Suppressor macrophage treated with lipopolysaccharide for 4 hours (primary cell): ENCODE measurements at places on chromosomes 2 and 18.

DNA sequence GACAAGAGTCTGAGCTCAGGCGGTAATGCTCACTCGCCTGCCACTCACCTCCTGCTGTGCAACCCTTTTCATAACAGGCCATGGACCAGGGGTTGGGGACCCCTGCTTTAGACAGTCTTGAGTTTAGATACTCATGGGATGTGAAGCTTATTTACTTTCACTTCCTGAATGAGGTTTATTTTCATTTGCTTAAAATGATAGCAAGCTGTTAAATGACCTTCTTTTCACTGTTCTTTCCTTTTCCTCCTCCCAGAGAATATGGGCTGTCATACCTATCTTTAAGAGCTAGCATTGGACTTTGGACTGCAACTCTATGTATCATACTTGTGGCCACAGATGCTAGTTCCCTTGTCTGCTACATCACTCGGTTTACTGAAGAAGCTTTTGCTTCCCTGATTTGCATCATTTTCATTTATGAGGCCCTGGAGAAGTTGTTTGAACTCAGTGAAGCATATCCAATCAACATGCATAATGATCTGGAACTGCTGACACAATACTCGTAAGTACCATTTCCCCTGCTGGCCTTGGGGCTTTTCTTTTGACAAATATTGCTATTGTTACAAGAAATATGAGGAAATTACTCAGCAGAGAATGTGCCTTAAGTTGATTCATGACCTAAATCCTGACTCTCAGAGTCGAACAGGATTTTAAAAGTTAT lies 168.5 kb downstream of the DPP4 start:
- peak; percentile 67 for DNase-seq

DNA sequence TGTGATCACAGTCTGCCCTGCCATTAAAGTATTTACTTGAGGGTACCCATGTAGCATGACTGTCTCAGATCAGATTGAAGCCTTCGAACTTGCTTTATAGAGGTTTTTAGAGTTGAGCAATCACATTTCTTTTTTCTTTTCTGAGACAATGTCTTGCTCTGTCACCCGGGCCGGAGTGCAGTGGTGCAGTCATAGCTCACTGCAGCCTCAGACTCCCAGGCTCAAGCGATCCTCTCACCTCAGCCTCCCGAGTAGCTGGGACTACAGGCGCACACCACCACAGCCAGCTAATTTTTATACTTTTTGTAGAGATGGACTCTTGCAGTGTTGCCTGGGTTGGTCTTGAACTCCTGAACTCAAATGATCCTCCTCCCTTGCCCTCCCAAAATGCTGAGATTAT lies 153.4 kb downstream of the AGAP1 start:
- DNase-seq: no peak

- DNase-seq: no peak
These were observed 117.7 kb upstream of the SATB2 start for GRCh38 chr2:199575416-199575815.

DNA sequence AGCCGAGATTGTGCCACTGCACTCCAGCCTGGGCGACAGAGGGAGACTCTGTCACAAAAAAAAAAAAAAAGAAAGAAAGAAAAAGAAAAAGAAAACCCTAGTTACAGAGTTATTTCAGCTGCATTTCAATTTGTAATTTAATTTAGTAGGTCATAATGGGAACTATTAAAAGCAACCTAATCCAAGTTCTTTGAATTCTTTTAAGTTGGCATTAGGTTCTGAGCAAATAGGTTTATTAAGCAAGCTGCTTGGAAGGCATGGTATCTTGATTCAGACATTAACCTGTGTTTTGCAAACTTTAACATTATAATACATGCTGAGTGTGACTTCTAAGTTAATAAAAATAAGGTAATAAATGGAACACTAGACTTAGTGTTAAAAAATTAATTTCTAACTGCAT lies 29.8 kb upstream of the COBLL1 start:
- no peak for DNase-seq

DNA sequence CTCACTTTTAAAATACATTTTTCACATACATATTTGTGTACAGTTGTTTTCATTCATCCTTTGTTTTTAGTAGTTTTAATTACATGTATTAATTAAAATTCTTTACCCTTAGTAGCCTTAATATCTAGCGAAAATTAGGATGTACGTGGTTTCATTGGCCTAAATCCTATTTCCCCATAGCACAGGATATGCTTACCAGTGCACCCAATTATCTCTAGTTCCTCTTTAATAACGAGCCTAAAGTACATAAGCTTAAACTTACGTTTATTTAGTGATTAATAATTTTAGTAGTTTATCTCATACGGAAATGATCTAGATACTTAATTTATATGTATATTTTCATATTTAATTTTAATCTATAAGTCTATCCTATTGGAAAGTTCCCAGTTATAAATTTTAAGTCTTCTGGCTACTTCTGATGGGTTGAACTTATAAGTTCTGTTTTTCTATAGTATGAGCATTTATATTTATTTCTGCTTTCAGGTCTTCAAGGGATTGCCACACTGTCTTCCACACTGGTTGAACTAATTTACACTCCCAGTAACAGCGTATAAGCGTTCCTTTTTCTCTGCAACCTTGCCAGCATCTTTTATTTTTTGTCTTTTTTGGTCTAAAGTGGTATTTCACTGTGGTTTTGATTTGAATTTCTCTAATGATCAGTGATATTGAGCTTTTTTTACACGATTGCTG lies 21.4 kb upstream of the RUFY4 start:
- DNase-seq: peak; percentile 61

DNA sequence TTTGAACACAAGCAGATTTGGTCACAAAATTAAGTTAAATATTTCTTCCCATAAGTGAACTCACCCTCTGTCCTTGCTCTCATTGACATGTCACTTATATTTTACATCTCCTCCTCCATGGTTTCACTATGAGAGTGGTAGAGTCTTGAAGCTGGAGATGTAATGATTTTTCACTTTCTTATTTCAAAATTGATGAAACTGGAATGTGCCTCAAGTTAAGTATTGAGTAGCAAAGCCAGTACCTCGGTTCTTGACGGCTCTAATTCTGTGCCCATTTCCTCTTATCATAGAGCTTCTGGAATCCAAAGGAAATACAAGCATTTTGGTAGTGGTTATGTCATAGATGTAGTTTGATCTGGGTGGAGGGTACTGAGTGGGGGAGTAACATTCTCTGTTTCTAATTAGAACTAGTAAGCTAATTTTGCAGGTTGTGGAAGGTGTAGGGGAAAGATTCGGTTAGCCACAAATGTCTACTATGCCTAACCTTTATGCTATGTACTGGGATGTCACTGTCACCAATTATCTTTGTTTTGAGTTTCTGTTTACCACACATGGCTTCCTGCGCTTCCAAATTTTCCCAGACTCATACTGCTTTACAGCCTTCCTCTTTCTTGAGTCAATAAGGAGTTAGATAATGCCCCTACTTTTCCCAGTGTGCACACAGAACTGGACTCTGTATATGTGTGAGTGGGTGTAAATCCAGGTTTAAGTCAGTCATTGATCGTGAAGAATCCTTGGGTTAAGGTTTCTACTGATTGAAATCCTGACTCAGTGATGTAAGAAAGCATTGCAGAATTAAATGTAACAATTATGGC lies 96.8 kb downstream of the DIS3L2 start:
- DNase-seq: no peak

- no peak for DNase-seq
These were observed 464.2 kb upstream of the NRP2 start for GRCh38 chr2:205218056-205218455.

- DNase-seq: peak; percentile 74
These were observed 5.1 kb downstream of the DGUOK start for GRCh38 chr2:73931531-73932500.

GRCh38 chr18:28637897-28638296 lies 461.0 kb upstream of the CDH2 start:
- DNase-seq: no peak

DNA sequence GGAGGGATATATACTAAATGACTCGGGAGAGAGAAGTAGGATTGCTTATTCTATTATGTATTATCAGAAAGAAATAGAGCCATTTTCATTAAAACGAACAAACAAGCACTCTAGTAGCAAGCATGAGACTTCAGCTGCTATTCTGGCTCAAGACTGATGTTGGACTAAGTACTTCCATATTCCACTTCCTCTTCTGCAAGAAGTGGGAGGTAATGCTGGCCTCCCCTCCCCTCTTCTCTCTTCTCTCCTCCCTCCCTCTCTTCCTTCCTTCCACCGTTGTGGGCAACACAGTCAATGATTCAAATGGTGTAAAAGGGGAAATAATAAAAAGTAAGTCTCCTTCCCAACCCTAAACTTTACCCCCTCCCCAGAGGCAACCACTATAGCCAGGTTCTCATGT lies 62.6 kb downstream of the EMX1 start:
- DNase-seq: peak; percentile 66

- DNase-seq: no peak
These were observed 142.5 kb downstream of the OTX1 start for GRCh38 chr2:63192889-63193774.

DNA sequence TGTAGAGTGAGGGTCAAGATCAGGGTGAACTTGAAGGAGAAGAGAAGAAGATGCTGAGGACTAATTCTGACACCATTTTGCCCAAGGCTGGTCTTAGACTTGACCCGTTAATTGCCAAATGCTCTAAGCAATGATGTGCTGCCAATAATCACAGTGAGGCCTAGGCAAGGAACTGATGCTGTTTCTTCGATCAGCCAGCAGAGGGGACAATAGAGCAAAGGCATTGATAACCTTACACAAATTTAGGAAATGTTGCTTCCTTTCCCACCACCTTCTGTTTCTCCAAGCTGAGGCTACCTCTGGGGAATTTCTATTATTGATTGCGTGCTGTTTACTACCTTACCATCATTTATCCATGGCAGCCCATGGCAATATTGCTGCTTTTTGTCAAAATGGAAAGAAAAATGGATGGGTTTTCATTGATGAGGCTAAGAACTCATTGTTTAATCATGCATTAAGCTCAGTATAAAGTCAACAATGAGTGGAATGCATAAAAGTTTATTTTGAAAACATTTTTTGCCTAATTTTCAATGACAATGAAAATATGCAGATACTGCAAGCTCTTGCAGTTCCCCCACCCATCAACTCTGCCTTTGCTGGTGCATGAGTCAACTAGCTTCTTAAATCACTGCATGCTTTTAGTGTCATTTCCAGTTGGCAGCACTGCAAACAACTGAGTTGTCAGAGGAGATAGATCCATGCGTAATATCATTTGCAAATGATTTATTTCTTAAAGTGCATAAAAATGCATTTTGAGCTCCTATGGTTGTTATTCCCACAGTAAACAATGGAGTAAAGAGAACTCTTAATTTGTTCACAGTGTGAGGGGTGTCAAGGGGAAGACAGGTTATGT lies 116.4 kb upstream of the NYAP2 start:
- peak; percentile 47 for DNase-seq

- DNase-seq: peak; percentile 89
These were observed 175.2 kb downstream of the TGIF1 start for GRCh38 chr18:3624935-3625741.

DNA sequence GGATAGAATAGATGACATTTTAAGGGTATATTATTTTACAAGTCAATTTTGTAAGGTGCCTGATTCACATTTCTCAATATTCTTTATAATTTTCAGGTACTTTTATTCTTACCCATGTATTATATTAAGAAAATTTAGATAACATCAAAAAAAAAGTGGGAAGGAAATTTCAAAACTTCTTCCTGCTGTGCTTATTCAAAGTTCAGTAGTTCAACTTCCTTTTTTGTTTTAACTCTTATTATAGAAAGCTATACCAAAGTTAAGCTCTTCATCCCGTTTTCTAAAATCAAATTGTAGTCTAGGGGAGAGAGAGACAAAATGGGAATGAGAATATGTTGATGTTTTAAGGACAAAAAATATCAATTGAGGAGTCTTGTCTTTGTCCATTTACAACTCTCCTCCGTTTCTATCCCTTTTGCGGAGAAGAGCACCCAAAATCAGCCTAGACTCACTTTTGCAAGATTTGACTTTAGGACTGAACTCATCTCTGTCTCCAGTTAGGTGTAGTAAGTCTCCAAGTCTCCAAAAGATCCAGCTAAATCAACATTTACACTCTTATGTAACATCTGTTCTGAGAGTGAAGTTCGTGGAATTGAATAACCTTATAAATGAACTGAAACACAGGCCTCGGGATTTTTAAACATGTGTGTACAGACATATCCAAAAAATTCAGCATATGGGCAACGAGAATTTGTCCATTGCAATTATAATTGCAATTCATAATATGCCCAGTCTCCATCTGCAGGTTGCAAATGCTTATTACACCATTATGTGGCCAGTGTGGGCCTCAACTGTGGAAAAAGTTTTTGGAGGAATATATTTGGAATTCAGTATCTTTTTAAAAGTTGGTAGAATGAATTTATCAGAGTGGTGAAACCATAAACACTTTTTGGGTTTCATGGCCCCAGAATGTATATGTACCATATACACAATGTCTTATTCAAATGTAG lies 23.9 kb downstream of the FAM124B start:
- DNase-seq: no peak

DNA sequence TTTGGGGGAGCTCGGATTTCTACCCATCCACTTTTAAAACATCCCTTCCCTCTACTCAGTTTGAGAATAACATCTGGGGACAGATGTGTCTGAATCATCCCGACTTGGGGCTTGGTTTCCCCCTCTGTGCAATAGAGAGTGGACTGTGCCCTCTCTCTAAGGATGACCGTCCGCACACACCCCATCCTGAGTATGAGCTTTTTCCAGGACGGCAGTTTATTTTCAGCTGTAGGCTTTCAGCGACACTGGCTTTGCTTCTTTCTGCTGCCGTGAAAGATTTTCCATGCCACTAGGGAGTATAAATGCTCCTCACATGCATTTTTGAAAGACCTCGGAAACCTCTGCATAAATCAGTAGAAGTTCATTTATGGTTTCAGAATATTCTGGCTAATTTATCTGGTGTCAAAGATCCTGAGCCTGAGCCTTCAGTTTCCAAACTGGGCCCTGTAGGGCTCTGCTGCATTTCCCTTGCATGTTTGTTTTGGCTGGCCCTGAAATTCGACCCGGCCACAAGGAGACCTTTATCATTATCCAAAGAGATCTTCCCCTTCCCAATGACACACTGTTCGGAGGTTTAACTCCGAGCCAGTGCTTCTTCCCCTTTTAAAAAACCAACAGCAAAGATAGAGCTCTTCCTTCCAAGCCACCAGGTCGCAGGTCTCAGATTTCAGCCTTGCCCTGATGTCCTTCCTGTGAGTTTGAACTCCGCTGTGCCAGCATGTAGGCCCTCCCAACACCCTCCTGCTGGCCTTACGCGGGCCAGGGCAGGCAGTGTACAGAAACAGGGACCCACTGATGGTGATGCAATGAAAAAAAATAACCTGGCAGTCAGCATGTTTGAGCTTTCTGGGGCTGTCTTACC lies 53.3 kb downstream of the FECH start:
- no peak for DNase-seq

DNA sequence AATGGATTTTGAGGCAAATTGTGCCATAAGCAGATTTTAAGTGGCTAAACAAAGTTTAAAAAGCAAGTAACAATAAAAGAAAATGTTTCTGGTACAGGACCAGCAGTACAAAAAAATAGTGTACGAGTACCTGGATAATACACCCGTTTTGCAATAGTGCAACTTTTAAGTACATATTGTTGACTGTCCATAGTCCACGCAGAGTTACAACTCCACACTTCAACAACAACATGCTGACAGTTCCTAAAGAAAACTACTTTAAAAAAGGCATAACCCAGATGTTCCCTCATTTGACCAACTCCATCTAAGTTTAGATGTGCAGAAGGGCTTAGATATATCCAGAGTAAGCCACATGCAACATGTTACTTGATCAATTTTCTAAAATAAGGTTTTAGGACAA lies 5.1 kb upstream of the STPG4 start:
- no peak for DNase-seq
